ENCODE measurements at places on chromosomes 4 and X. TPM values are rescaled to one million over a fixed set of nuclear protein-coding genes. Genes with fewer than 3 reads are reported as not detected.

DNA sequence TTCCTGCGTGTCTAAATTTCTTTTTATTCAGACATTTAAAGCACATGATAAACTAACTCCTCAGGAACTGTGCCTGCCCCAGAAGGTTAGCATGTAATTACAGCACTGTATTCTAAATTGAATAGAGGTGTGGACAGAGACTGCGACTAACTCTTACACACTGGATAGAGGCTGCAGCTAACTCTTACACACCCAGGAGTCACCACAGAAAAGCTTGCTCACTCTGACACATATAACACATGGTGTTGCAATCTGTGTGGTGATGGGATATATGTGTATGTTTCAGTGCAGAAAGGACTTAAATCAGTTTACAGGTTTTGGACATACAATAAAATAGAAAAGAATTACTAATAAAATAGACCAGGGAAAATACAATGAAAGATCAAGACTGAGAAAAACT, 41.5 kb downstream of the SMAD1 start:
- no peak for DNase-seq

Gene CCDC149
- total RNA-seq = 2.8 TPM

Gene EXOC1L
- not detected for total RNA-seq

DNA sequence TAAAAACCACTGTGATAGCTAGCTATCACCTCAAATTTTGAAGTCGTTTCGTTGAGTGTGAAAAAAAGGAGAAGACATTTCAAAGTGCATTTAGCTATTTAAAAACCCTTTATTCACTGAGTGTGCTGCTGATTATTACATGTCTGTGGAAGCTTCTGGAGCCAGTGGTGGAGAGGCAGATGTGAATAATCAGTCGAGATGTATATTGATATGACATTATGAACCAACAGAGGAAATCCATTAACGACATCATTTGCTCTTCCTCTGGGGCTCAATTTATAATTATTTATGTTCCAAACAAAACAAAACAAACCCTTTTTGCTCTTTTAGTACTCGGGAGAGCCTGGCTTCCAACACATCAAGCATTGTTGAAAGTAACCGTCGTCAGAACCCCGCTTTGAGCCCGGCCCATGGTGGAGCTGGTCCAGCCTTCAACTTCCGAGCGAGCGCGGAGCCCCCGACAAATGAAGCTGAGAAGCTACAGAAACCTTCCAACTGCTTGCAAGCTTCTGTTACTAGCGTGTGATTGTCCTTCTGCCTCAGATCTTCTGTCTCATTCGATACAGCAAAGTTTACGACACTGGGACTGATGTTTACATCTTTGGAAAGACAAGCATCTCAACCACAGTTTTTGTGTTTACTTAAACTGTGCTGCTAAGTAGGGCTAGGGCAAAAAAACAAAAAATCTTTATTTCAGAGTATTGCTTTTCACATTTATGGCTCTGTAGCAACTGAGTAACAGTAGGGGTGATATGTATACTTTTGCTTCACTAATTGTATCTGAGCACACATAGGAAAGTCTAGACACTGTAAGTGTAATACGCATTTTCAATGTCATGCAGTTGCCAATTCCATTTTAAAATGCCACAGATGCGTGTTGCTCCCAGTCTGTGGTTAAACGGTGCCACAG, 111.9 kb downstream of the STOX2 start:
- no peak for DNase-seq

- peak; percentile 96 for DNase-seq
Measured at GRCh38 chrX:154717824-154718223, 33.1 kb downstream of the GAB3 start.

GRCh38 chrX:134460862-134461220, 876 bp downstream of the HPRT1 start:
- no peak for DNase-seq

Gene FAM50A
- total RNA-seq = 110 TPM
